ENCODE measurements at places on chromosomes 3 and 15.

DNA sequence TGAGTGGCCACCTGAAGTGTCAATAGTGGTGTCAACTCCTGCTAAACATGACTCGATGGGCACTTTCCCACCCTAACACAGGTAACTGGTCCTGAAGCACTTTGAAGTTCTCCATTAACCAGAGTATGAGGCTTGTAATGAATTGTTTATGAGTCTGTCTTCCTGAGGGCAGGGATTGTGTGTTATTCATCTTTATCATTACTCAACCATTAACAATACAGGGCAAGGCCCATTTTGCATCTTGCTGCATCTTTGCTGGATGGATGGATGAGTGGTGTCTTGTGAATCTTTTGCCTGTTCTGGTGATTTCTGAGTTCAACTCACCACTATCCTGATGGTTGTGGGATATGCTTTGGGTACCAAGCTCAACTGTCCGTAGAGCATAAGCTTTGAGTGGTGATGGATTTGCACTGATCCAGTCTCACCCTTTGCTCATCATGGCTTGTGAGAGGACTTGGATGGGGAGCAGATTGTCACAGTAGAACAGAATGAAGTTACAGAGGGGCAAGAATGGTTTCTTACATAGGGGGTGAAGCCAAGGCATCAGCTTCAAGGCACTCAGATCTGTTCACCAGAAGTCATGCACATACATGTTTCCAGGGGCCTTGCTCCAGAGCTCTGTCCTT, 22.3 kb upstream of the EPB42 start:
- DNase-seq, result no peak

DNA sequence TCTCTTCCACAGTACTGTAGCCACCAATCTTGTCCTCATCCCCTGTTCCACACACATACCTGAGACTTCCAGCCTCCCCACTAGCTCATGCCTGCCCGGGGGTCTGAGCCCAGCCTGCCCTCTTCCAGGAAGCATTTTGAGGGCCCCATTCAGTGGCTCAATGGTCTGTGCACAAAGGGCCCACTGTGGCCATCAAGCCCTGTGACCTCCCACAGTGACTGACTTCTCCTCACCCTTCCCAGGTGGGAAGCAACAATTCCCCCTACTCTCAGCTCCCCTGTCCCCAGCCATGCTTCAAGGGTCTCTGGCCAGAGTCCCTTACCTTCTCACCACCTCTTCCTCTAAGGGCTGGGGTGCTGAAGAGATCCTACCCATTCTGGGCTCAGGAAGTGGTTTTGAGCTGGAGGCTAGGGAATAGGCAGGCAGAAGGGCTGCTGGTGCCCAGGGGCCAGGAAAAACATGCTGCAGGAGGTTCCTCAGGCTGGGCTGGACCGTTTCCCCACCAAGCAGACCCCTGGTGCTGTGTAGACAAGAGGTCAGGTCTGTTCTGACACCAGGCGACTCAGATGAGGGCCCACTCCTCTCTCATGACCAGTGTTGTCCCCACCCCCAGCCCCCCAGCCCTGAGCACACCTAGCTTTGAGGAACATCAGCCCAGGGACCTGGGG, 3.0 kb upstream of the KLF15 start:
- no peak for DNase-seq

GRCh38 chr3:46665763-46666452, 27.6 kb downstream of the ALS2CL start:
- no peak for DNase-seq

- DNase-seq, result no peak
These were observed 44.7 kb upstream of the PLCL2 start for GRCh38 chr3:16840101-16840424.

GRCh38 chr3:134543113-134543512, 57.3 kb downstream of the CEP63 start:
- DNase-seq, result no peak

GRCh38 chr3:119428538-119428937, 34.9 kb downstream of the TMEM39A start:
- DNase-seq, result no peak

DNA sequence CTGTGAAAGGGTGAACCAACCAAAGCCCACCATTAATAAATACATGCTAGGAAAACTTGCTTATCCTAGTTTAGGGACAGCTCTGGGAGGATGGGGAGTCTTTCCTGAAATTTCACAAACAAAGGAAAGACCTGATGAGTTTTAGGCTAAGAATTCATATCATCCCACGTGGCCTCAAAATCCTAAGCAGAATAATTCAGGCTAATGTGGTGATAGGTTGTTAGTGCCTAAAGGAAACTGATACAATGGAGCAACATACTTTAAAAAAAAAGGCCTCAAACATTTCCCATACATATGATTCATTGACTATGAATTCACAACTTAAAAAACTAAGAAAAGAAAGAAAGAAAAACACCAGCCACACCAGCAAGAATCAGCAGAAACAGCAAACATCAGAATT, 126.9 kb upstream of the CNTN4 start:
- no peak for DNase-seq

DNA sequence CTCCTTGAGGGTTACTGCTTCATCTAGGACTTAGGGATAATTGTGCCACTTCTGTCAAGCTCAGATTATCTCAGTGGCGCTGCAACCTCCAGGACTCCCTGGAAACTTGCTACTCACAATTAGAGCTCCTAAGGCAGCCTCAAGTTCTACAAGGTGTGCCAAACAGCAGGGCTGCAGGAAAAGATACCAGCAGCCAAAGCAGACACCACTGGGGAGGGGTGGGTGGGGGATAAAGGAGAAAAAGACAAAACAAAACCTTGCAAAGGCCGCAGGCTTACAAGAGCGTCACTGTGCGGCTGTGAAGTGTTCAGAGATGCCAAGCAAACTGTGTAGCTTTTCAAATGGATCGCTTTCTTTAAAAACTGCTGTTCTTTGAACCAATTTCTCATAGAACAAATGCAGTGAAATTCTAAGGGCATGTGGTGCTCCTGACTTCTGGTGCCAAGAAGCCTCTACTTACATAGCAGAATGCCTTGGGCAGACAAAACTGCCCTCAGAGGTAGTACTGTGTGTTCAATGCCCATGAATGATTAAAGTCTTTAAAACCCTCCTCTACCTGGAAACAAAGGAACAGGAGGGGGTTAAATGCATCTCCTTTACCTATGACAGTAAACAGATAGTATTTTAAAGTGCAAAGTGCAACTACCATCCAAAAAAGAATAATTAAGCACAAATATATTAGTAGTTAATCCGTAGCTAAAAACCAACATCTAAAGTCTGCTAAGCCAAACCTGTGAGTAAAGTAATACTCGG, 353.4 kb downstream of the FOXP1 start:
- no peak for DNase-seq

- no peak for DNase-seq
These were observed 68.5 kb downstream of the GPR176 start for GRCh38 chr15:39851500-39852092.

DNA sequence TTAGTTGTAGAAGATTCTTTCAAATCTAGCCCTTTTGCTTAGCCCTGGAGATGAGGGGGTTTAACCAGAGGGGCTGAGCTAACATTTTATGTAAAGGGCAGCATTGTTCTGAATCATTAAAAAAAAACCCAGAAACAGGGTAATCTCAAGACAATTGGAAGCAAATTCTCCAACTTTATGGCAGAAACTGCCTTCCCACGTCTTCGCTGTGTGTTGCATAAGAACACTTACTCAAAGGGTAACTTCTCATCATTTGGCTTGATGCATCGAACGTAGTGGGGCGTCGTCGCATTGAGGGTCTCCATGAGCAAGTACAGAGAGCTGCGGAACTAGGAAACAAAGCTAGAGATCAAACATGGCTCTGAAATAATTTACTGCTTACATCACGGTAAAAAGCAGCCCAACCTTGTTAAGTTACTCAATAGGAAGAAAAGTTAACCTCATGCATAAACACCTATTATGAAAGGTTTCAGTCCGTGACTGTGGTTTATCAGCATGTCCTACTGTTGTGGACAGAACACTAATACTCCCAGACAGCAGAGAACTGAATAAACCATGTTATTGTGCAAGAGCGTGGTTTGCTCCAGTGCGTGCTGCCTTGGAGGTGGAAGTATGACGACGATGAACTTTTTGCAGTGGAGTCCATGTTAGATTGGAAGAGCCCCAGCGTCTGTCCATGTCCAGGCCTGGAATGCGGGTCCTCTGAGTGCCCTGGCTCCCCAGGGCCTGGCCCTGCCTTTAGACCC, 48.7 kb downstream of the MYO5C start:
- no peak for DNase-seq

- no peak for DNase-seq
These were observed 528.8 kb downstream of the SHQ1 start for GRCh38 chr3:72319194-72320094.

DNA sequence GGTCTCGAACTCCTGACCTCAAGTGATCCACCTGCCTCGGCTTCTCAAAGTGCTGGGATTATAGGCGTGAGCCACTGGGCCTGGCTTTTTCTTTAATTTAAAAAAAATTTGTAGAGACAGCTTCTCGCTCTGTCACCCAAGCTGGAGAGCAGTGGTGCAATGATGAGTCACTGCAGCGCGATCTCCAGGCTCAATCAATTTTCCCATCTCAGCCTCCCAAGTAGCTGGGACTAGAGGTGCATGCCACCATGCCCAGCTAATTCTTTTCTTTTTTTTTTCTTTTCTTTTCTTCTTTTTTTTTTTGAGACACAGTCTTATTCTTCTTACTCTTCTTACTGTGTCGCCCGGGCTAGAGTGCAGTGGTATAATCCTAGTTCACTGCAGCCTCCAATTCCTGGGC, 19.8 kb downstream of the TUBGCP4 start:
- DNase-seq, result no peak

- no peak for DNase-seq
These were observed 77.2 kb upstream of the TPRG1 start for GRCh38 chr3:189094539-189094938.

DNA sequence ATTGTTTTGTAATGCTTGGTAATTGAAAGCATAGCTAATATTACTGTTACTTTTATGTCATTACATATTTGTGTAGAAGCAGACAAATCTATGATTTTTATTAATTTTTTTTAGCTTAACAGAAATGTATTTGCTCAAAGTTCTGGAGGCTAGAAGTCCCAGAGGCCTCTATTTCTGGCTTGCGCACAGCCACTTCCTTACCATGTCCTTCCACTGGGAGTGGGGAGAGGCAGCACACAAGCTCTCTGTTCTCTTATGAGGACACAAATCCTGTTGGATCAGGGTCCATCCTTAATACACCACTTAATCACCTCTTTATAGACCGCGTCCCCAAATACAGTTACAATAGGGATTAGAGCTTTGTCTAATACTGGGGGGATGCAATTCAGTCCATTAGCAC, 1061.4 kb downstream of the OTOL1 start:
- DNase-seq, result no peak

GRCh38 chr15:73931441-73931840, 5.2 kb downstream of the LOXL1 start:
- DNase-seq, result no peak

- no peak for DNase-seq
These were observed 85.4 kb downstream of the TMEM108 start for GRCh38 chr3:133123636-133124035.

GRCh38 chr15:89369341-89369947, 34.8 kb upstream of the POLG start:
- DNase-seq, result no peak

- DNase-seq, result no peak
These were observed 1.2 kb upstream of the LCTL start for GRCh38 chr15:66566963-66567531.

GRCh38 chr15:40372981-40373380, 9.5 kb upstream of the KNSTRN start:
- no peak for DNase-seq

GRCh38 chr3:184129012-184129411, 6.1 kb upstream of the EIF2B5 start:
- no peak for DNase-seq

DNA sequence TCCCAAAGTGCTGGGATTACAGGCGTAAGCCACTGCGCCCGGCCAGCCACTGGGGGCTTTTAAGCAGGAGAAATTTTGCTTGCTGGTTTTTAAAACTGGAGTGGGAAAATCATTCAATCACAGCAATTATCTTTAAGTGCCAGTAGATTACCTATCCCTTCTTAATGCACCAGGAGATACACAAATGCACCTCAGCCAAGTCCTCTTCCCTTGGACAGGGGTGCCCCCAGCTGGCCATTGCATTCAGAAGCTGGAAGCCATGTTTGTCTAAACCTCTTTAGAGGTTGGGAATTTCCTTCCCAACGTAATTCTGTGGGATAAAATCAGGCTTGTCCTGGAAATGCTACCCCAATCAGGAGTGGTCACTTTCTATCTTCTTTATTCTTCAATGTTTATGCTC, 26.6 kb downstream of the MIX23 start:
- no peak for DNase-seq

- DNase-seq, result no peak
These were observed 5.6 kb downstream of the RAB6B start for GRCh38 chr3:133890037-133890436.

DNA sequence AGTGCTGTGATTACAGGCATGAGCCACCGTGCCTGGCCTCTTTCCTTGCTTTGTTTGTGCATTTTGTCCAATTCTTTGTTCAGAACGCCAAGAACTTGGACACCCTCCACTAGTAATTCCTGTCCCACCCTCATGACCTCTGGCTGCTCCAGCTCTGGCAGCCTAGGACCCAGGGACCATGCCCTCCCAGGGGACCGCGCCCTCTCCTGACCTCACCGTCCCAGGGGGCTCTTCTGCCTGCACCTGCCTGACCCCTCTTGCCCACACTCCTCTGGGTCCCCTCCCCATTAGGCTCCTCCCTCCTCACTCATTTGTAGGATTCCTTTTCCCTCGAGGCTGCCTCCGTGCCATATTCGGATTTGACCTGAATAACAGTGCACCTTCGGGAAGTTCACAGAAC, 41.1 kb downstream of the FSD2 start:
- DNase-seq, result no peak

- no peak for DNase-seq
These were observed 1.6 kb downstream of the PARP3 start for GRCh38 chr3:51943451-51944391.

DNA sequence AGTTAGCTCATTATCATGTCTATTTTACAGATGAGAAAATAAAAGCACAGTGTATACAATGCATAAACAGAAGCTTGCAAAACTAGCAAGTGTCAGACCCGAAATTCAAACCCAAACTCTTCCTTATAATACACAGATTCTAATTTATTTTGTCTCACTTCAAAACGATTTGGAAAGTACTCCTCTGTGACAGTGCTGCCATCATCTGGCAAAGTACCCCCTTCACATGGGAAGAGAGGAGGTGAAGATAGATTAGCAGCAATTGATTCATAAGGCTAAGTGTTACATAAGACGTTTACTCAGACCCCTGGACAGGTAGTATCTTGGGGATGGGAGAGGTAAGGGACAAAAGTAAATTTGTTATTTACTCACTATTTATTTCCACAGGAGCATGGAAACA, 744.0 kb upstream of the SGO1 start:
- no peak for DNase-seq
